ENCODE measurements at places on chromosomes 7 and 10.

DNA sequence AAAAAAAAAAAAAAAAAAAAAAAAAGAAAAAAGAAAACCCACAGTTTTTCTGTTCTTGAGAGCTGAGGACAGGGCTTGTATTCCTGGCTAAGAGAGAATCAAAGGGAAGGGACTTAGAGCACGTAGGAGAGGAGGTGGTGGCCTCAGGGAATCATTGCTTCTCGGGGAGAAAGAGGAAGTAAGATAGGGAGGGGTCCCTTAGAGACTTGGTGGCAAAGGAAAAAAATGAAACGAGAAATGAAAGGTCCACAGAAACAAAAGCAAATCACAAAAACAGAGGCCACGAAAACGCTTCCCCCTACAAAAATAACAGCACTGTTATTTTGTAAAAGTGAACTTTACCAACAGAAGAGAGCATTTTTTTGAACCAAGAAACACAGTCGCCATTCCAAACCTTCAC lies 323.1 kb upstream of the GALNT17 start:
- DNase-seq: no peak

- DNase-seq: no peak
These were observed 160.2 kb downstream of the CRPPA start for GRCh38 chr7:16261100-16261499.

GRCh38 chr10:116226053-116226452 lies 47.0 kb downstream of the GFRA1 start:
- DNase-seq: no peak

DNA sequence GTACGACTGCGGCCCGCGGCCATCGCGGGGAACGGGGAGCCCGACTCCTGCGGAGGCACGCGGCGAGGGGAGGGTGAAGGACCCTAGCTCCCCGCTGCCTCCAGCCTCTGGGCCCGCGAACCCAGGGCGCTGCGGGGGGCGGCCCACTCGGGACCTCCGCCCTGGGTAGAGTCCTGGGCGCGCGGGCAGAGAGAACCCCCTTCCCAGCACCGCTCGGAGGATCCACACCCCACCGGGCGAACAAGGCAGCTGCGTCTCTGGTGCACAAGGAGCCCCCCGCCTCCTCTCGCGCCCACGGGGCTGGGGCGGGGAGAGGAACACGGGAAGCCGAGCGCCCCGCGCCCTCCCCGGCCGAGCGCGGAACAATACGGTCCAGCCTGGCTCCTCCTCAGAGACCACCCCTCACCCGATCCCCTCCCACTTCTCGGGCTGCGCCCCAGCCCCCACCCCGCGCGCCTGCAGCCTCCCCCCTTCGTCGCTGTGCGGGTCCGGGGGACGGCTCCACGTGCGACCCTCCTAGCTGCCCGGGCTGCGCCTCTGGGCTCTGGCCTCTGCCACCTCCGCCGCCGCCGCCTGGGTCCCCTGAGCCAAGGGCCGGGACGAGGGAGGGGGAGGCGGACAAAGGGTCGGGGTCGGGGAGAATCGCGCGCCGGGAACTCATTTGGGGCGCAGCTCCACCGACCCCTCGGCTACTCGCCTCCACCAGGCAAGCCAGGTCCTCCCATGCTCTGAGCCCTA lies at the start of gene WDR86:
Gene WDR86 (minus strand): TSS at position 372 of the 738 bp plus-strand sequence. CDS start 449 bp downstream, outside the sequence.
- no peak for DNase-seq

Data from NCI-H1436 (cell line).